ENCODE measurements at places on chromosomes 11 and 22.

DNA sequence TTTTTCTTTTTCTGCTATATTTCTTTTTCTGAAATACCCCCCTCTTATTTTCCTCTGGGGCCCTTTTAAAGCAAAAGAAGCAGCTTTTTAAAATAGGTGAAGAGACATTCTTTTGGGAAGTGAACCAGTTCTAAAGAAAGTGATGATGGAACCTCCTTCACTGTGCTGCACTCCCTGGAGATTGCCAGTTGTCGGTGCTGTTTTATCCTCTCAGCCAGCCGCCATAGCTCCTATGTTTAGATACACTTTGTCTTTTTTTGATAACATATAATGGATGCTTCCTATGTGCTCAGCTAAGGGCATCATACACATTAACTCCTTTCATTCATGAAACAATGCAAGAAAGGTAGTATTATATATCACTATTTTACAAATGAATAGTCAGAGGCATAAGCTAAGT, 14.0 kb downstream of the CFAP300 start:
- DNase-seq: no peak

DNA sequence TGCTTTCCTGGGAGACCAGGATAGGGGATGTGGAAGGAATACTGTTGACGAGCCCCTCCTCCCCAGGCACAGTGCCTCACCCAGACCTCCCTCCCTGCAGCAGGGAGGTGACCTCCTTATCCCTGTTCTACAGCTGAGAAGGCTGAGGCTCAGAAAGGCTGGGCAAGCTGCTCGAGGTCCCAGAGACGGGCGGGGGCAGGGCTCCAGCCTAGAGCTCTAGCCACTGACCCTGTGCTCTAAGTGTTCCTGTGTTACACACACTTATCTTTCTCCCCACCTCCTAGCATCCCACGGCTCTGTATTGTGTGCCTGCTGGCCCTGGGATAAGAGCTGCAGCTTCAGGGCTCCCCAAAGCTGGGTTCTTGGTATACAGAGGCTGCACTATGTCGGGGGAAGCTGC, 7.9 kb downstream of the CCDC134 start:
- no peak for DNase-seq

GRCh38 chr11:2807801-2808241, 77.8 kb downstream of the CDKN1C start:
- no peak for DNase-seq

DNA sequence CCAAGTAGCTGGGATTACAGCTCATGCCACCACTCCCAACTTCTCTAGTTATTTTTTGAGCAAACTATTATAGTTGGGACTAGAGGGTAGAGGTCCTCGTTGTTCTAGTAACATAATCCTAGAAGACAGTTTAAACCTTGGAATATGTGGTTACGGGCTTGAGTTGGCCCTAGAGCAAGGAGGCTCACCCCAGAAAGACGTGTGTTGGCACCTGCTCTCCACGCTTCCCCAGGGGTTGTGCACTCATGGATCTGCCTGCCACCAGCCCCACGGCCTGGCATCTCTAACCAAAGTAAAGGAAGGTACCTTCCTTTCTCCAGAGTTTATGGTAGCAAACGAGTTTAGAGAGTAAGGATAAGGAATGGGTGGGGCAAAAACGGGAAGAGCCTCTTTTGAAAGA, 79.0 kb downstream of the SCN3B start:
- DNase-seq: no peak

- peak; percentile 48 for DNase-seq
Observed at GRCh38 chr22:49137206-49137840, 690.4 kb downstream of the BRD1 start.

- DNase-seq: peak; percentile 49
Observed at GRCh38 chr11:114131461-114131864, 72.0 kb downstream of the ZBTB16 start.

DNA sequence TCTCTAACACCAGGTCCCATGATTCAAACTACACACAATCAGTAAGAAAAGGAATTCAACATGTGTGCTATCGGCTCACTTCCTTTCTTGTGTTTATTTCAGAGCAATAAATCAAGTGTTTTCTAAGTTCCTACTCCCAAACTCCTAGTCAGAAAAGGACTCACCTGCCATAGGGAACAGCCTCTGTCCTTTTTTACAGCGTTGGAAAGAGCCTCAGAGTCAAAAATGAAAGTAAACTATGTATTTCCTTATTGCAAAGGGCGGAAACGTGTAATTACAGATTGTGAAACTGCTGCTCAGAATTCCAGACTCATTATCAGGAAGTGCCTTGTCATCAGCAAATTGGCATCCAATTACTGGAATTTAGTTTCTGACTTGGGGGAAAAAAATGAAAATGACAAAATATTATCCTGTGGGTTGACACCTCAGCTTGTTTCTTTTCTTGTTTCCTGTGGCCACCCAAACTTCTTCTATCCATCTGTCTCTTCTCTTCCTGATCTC, at the start of gene CASP4:
Gene CASP4 (minus strand): TSS at position 220 of the 501 bp plus-strand sequence. CDS start 49 bp downstream, at position 171.
- DNase-seq: peak; percentile 2

DNA sequence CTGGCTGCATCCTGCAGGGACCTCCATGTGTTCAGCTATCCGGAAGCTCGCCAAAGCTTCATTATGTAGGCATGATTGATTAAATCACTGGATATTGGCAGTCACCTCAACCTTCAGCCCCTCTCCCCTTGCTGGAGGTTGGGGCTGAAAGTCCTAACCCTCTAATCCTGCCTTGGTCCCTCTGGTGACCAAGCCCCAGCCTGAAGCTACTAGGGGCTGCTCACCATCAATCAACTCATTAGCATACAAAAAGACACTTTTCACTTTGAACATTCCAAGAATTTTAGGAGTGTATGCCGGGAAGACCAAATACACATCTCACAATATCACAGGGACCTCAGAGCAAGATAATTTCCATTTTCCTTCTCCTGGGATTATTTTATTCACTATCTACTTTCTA, 38.8 kb upstream of the TPBGL start:
- DNase-seq: no peak

- DNase-seq: peak; percentile 57
Observed at GRCh38 chr11:132941024-132941646, 591.2 kb downstream of the OPCML start.

- DNase-seq: no peak
Observed at GRCh38 chr11:121119440-121119839, 18.4 kb downstream of the TECTA start.

DNA sequence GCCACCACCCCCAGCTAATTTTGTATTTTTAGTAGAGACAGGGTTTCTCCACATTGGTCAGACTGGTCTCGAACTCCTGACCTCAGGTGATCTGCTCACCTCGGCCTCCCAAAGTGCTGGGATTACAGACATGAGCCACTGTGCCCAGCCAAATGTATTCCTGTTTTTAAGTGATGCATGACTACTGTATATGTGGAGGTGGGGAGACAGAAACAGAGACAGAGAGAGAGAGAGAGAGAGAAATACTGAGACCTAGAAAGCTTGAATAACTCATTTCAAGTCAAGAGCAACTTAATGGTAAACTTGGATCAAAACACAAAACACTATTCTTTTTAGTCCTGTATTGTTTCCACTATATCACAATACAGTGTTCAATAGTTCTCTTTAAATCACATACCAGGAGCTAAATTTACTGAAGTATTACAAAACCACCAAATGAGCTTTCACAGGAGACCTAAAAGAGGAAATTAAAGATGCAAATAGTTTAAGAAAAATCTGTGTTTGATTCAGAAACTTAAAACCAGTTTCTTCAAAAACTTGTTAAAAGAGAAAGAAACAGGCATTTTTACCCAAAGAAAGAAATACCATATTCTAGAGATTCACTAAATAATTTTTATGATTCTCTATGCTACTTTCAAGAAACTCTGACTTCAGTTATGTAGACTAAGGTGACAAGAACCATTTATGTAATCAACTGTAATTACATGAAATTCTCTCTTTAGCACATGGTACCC, 188.7 kb downstream of the ETS1 start:
- DNase-seq: no peak

DNA sequence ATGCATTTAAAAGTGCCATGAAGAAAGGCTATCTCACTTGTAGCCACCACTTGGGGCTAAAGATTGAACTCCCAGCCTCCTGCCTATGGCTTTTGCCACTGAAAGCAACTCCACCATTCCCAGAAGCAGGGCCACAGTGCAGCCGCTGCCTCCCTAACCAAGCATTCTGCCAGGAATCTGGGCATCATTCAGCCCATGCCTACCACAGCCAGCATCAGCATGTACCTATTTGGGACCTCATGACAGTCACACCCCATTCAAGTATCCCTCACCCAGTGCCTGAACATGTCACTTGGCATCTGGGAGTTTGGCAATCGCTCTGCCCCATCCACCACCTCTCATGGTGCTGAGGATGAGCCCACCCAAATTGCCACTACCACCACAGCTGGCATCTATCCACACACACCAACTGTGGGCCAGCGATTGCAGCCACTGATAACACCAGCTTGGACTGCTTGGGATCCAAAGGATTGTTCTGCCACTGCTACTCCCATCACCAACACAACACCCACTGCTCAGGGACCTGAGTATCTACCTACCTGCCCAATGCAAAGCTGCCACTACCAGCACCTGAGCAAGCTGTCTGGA, 234.4 kb downstream of the GRM5 start:
- no peak for DNase-seq

- DNase-seq: peak; percentile 28
Observed at GRCh38 chr11:66277471-66278362, at the start of gene CNIH2. Gene CNIH2 (plus strand): TSS chr11:66278175. CDS start chr11:66278457, 282 bp downstream.

DNA sequence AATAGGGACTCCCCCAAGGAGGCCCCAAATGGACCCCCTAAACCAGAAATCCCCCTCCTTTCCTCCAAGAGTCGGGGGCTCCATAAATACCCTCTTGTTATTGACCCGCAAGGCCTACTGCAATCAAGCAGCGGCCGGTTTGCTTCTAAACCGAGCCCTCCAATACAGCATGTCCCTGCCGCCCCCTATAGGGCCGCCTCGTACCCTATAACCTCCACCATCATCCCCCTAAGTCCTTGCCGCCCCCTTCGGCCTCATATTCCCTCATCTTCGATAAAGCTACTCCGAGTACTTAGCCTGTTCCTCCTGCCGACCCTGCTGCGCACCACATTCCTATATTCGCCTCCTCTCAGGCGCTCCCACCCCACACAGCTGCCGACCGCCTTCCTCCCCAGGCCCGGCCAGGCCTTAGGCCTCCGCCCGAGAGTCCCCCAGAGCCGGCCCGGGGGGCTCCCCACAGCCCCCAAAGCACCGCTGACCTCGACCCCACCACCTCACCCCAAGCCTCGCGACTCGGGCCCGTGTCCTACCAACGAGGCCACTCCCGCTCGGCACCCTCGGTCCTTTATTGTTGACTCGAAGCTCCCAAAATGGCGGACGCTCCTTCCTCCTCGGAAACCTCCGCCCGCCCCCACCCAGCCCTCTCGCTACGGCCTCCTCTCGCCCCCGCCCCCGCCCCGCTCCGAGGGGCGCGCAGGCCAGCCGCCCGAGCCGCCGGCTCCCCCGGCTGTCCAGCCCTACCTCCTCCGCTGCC, 430 bp downstream of the DDX6 start:
- peak; percentile 49 for DNase-seq

GRCh38 chr11:57363131-57364080, 17.5 kb downstream of the PRG3 start:
- DNase-seq: no peak

- DNase-seq: no peak
Observed at GRCh38 chr11:2586087-2586792, 113.6 kb downstream of the KCNQ1OT1 start.

DNA sequence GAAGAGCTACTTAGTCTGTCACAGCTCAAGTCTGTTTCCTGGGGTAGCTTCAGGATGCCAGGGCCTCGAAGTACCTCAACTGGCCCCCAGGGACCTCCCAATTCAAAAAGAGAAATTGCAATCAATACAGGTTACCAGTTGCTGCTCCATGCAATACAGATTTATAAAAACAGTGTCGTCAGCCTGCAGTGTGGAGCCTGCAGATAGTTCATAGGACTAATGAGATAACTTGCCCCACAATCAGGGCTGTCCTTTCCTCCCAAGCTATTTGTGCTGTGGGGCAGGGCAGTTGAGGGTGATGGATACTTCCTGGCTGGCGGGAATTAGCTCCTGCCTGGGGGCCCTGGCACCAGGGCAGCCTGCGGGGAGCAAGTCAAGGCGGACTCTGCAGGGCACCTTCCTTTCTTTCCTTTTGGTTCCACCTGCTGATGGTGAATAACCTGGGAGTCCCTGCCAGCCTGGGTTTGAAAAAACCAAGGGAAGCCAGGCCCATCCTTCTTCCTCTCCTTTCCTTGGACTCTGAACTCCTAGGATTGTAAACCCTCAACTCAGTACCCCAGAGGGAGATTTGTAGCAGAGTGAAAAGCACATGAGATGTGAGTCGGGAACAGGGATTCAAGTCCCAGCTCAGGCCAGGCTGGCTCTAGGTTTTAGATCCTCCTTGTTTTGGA, 216.6 kb downstream of the CEP164 start:
- peak; percentile 18 for DNase-seq

DNA sequence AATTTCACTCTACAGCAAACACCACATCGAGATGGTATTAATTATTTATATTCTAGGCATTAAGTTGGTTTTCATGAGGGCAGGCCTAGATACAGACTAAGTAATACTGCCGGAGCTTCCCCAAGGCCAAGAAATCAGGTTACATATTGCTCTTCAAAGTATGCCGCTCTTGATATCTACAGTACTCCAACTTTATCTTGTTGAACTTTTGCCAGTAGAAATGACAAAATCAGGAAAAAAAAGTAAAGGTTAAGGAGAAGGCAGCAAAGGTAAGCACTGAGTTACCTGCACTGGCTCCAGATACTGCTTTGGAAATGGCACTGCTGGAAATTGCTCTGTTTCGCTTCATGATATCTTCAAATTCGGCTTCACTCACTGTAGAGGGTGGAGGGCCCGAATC, 14.4 kb downstream of the CPSF7 start:
- DNase-seq: no peak

DNA sequence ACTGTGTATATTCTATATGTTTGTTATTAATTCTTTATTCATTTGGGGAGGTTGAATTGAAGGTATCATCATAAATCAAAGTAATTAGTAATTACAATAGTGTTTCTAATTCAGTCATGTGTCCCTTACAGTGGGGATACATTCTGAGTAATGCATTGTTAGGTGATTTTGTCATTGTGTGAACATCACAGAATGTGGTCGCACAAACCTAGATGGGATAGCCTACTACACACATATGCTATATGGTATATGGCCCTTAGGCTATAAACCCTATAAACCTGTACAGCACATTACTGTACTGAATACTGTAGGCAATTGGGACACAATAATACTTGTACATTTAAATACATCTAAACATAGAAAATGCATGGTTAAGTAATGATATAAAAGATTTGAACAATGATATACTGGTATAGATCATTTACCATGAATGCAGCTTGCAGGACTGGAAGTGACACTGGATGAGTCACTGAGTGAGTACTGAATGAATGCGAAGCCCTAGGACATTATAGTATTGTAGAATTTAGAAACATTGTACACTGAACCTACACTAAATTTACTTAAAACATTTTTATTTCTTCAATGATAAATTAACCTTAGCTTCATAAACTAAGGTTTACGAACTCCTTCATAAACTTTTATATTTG, 936.2 kb upstream of the CHORDC1 start:
- no peak for DNase-seq

GRCh38 chr11:17853280-17853679, 118.7 kb downstream of the KCNC1 start:
- DNase-seq: no peak
